Left colon (tissue), 2 donors: ENCODE measurements at places on chromosomes 2 and 18. TPM values are rescaled to one million over a fixed set of nuclear protein-coding genes. Genes with fewer than 3 reads are reported as not detected.

DNA sequence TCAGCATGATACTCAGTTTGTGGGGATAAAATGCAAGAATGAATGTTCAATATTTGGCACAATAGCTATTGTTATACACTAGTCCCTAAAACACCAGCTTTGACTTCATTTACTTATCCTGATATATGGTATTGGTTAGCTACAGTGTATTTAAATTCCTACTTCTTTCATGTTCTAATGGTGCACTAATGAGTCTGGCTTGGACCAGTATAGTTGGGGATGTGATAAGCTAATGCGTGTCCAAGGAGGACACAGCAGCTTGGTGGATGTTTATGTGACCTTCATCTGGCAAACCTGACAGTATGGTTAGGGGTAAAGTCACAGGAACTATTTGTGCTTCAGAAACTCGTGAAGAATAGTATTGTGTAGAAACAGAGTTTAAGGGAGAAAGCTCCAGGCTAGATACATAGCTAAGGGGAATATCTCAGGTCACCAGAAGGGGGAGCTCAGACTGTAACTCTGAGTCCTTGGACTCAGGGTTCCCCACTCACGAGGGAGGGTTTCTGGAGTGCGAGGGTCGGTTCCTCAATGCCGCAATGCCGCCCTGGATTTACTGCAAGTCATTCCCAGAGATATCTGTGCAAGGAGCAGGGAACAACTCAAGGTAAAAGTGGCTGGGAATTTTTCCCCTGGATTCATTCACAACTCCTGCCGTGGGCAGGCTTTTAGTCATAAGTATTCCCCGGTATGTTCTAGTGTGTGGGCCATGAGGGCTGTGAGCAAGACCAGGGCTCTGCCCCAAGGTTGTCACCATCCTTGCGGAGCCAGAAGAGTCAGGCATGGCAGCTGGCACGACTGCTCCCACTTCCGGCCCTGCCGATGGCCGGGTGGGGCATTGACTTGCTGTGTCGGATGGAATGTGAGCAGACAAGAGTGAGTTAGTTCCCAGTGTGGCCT lies 14.5 kb downstream of the IL1R2 start:
- DNase-seq: no peak

DNA sequence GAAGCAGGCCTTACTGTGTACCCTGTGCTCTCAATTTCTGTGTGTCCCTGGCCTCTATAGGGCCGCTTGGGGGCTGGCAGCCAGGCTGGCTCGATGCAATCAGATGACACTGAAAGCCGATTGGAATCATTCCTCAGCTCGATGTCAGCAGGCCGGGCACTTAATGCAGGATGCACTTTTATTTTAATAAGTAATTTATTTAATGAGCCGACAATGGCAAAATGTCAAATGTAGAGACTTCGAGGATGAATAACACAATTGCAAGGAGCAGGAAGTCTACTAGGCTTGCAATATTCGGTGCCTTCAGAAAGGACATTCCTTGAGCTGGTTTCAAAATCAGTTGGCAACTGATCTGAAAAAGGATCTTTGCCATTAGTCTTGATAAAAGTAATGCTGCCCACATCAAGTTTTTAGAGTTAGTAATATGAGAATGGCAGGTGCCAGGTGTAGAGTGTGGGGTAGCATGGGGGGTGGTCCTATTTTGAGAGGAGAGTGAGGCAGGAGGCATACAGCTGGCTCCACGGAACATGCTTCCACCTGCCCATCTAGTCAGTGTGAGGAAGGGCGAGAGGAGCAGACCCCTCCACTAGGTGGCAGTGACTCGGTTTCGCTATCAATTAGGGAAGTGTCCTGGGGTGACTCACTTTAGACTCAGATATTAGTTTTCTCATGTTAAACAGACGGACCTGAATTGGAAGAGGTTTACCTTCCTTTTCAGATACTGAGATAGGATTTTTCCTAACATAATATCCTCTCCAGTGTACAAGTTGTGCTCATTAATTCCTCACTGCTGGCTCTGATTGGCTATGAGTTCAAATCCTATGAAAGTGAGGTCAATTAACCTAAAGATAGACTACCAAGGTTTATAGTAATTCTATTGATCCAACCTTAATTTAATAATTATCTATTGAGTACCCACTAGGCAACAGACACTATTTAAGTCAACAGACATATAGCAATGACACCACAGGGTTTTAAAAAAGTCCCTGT lies 80.9 kb downstream of the NABP1 start:
- peak; percentile 36 for DNase-seq

DNA sequence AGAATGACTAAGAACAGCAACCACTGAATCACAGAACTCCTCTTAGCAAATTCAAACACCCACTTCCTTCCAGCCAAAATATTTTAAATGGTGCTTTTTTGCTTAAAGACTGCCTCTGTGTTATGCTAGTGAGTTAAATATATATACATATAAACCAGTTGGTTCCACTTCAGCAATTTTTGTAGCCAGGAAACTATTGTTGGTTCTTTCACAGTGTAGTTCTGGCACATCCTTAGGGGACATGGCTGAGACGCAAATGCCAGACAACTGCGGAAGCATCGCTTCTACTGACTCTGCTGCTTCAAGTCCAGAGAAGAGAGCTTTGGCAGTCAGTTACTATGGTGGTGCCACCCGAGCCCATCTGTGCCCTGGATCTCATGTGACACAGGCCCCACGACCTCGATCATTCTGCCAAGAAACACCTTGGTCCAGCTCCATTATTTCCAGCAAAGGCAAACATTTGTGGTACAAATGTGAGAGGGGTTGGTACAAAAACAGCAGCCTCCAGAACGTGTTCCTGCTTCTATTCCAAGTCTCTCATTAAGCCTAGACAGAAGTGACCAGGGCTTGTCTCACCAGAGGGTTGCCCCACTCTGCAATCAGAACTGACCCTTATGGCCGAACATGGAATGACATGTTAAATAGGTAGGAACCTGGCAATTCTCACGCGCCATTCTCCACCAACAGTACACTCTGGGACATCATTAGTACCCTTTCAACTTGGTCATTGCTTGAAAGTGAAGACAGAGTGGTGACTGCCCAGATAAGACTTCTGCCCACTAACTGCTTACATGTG lies 117.8 kb upstream of the NRP2 start:
- DNase-seq: no peak

GRCh38 chr2:171271971-171272436 lies 111.3 kb upstream of the TLK1 start:
- DNase-seq: no peak

DNA sequence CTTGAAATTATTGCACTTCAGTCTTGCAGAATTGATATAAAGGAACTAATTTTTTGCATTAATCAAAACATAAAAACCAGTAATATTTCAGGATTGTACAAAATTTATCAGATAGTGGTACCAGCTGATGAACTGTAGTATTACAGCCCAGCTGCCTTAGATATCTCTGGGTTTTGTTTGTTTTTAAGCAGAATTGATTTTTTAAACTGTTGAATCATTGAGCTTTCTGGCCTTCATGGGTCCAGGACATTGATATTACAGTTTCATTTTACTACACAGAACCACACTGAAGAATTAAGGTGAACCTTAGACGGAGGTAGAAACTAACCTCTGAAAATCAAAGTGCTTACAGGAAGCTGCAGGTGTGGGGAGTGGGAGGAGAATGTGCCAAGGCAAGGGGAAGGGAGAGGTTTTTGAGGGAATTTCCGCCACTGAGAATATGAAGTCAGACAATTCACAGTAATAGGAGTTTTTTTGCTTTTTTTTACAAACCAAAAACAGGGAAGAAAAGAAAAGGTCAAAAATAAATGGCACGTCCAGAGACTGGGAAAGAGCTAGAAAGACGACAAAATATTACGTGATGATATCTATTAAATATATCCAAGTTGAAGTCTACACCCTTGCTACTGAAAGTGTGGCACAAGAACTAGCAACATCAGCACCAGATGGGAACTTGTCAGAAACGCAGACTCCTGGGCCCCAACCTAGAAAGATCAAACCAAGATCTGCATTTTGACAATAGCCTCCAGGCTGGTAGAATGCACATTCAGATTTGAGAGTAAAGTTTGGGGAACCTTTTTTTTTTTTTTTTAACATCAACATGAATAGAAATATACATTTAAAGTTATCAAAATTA lies 40.8 kb upstream of the SPAG16 start:
- DNase-seq: no peak

DNA sequence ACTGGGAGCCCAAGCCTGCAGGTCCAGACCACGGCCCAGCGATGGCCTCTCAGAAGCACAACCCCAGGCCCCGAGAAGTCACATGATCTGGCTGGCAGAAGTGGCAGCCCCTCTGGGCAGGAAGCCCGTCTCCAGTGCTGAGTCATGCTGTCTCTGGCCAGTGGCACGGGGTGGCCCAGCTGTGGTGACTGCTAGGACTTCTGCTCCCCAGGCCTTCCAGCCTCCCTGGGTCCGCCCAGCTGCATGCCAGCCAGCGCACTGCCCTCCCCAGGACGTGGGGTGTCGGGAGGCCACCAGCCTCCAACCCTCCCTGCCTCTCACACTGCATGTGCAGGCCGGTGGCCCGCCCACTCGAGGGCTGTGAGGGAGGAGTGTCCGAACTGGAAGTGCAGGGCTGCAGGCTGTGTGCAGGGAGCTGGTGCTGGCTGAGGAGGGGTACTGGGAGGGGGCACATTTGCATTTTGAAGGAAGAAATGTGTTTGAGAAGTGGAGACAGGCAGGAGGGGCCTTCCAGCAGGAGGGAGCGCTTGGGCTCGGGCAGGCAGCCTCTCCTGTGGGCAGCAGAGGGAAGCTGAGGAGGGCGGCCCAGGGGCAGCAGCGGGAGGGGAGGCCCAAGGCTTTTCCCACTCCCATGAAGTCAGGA lies 17.0 kb upstream of the HPCAL1 start:
- peak; percentile 39 for DNase-seq

DNA sequence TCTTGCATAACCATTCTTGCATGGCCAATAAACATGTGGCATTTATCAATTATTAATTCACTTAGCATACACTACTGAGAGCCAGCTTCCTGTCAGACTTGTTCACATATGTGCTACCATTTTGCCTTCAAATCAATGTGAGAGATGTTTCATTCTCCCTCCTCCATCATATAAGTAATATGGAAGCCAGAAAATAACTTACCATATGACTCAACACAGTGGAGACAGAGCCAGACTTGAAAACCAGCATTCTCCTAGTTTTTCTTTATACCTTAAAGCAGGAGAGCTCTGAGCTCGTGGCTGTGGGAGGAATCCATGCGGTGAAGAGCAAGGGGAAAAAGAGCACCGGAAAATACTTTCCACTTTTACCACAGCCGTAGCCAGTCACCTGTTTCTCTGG lies 215.0 kb upstream of the LRATD1 start:
- DNase-seq: no peak

GRCh38 chr2:17719562-17720371 lies 33.8 kb downstream of the SMC6 start:
- DNase-seq: no peak

- no peak for DNase-seq
These were observed 16.3 kb upstream of the ITGAV start for GRCh38 chr2:186573531-186573930.

DNA sequence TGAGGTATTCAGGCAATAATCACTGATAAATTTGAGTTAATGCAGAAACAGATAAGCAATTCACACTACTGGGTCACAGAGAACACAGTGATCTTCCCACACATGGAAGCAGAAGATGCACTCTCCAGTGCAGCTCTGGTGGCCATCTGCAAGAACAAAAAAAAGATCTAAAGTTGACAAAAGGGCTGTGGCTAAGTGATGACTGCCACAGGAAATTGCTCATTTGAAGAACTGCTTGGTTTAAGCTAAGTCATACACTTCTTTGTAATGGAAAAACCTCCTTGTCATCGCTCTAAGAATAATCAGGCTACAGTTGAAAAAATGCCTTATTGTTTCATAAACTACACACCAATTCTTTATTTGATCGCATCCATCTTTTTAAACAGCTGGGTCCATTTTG lies 115.1 kb downstream of the DTNB start:
- DNase-seq: no peak

DNA sequence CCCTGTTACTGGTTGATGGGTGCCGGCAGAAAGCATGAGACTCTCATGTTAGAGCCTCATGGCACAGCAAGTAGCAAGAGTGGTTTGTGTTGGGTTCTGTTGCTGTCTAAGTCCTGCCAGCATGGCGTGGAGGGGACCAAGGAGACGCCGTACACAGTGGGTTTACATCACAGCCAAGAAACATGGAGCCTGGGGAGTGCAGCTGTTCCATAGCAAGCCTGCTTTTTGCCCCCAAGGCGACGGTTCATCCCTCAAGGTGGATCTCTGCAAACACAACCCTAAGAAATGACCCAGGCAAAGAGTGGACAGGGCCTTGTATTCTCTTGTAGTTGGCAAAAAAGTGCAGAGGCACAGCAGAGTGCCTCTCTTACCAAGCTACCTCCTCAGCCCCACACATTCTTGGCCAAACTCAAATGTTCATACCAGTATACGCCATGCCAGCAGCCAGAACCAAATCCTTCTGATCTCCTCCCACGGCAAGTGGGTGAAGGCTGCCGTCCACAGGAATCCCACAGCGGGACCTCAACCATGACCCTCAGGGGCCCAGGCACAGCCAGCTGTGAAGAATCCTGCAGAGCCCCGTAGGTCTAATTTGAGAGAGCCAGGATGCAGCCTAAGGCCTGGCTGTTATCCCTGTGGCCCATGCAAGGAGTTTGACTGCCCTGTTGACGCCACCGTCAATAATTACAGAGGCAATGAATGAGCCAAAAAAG lies 19.0 kb downstream of the SNED1 start:
- no peak for DNase-seq

DNA sequence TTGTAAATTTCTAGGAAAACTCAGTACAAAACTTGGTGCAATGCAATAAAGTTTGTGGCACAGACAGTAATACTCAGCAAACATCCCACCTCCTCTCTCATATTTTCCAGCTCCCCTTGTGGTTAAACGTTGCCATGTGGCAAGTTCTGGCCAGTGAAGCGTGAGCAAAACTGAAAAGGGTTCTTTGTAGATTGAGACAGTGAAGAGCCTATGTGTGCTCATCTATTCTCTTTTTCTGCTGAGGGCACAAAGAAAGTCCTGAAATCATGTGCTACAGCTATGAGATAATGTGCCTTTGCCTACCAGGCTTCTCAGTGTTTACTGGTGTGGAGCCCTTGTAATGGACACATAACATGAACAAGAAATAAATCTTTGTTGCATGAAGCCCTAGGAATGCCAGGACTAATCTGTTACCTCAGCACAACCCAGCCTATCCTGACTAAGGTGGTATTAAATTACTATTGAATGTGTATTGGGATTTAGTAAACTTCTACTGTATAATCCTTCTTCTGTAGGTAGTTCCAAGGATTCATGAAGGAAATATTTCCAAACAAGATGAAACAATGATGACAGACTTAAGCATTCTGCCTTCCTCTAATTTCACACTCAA lies 13.0 kb upstream of the TYMS start:
- no peak for DNase-seq

GRCh38 chr2:20652673-20653575 lies 2.0 kb upstream of the HS1BP3 start:
- no peak for DNase-seq

GRCh38 chr2:189083606-189084005 lies 96.0 kb downstream of the COL5A2 start:
- no peak for DNase-seq

SNTG2 gene
- total RNA-seq: 2.0 TPM

SLC39A10 gene
- 19.7 TPM for total RNA-seq

DNAH6 gene
- total RNA-seq: 1.3 TPM

ASIC4 gene
- total RNA-seq: not detected

PDE11A gene
- 1.9 TPM for total RNA-seq

EVA1A gene
- 0.55 TPM for total RNA-seq

RTP5 gene
- not detected for total RNA-seq

CLEC4F gene
- total RNA-seq: 0.11 TPM

UGT1A10 gene
- 84.8 TPM for total RNA-seq

EPB41L5 gene
- 30.8 TPM for total RNA-seq
